Stimulated activated CD4-positive, alpha-beta T cell treated with anti-CD3 and anti-CD28 coated beads, TNF-alpha, amount 100 ng/mL, for 4 hours (primary cell): ENCODE measurements at places on chromosomes 11 and 22.

GRCh38 chr11:63214093-63214492 lies 29.3 kb downstream of the SLC22A25 start:
- DNase-seq: no peak

GRCh38 chr11:66561178-66561974 lies 7.0 kb downstream of the CTSF start:
- no peak for DNase-seq

GRCh38 chr11:66119348-66120133 lies 49.5 kb downstream of the PACS1 start:
- DNase-seq: no peak

- DNase-seq: no peak
These were observed 868.0 kb downstream of the METTL15 start for GRCh38 chr11:28976012-28976800.

DNA sequence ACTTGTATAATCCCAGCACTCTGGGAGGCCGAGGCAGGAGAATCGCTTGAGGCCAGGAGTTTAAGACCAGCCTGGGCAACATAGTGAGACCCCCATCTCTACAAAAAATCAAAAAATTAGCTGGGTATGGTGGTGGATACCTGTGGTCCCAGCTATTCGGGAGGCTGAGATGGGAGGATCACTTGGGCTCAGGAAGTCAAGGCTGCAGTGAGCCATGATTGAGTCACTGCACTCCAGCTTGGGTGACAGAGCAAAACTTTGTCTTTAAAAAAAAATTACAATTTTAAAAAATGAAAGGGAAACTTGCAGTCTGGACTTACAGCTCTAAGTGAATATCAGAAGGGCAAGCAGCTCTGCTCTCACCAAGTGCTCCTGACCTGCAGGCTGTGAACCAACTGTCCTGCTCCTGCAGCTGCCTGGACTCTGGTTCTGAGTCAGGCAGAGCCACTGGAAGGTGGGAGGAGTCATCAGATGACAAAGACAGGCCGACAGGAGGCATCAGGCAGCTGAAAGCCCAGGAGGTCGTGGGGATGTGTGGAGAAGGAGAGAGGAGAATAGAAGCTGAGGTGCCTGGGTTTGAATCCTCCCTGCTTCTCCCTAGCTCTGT lies 9.6 kb downstream of the SMTNL1 start:
- no peak for DNase-seq

DNA sequence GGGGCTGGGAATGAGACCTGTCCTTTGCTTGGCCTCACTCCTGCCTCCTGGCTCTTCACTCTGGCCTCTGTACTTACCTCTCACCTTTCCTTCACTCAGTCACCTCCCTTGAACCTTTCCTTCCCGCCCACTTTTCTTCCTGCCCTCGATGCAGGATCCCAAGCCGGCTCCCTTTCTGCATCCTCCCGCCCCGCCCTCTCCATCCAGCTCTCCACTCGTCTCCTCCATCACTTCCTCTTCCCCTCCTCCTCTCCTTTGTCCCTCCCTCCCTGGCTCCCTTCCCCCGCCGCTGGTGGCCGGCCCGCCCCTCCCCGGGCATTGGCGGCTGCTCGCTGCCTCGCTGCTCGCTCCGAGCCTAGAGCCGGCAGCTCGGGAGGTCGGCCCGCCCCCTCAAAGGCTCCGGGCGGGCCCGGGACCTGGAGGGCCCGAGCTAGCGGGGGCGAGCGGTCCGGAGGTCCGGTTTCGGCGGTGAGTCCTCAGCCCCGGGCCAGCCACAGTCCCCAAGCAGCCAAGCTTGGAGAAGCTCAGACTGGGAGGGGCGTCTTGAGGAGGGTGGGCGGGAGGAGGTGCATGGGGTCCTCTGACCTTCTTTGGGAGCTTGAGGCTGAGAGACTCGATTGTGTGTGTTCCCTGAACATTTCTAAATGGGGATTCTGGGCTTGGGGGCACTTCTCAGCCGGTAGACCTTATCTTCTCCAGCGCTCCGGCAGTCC lies 13.8 kb downstream of the PHLDB1 start:
- peak; percentile 9 for DNase-seq

GRCh38 chr11:70103256-70103975 lies 25.3 kb downstream of the ANO1 start:
- DNase-seq: no peak

- DNase-seq: no peak
These were observed 18.6 kb downstream of the GRAMD4 start for GRCh38 chr22:46638601-46639431.

- DNase-seq: no peak
These were observed 98.5 kb upstream of the RRM1 start for GRCh38 chr11:3995949-3996554.

DNA sequence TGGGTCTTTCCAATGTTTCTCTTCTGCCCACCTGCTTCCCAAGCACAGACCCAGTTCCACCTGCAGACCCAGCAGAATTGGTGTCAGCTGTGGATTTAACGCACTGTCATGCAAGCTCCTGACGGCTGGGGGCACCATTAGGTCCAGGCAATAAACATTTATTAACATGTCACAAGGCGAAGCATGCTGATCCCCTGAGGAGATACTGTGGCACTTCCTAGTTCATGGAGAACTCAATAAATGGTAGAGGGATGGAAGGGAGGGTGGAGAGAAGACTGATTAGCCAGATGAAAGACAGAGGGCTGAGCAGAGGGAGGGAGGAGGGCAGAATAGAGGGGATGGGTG lies 68.3 kb upstream of the TSPAN18 start:
- no peak for DNase-seq

DNA sequence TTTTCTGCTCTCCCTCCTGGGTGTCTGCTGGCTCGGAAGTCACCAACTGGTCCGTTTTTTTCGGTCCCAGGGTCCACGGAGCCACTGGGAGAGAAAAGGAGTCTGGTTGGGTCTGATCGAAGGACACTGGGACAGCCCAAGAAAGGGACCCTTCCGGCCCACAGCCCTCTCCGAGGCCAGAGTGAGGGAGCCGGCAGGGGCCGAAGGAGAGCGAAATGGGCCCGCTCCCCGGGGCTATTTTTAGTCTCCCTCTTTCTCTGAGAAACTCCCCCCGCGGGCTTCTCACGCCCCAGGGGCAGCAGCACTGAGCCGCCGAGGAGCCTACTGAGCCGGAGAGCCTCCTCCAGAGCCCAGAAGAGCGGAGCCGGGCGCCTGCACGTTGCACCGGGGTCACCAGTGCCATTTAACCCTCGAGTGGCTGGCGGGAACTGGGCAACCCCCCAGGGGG lies 1.9 kb downstream of the ESAM start:
- DNase-seq: no peak

DNA sequence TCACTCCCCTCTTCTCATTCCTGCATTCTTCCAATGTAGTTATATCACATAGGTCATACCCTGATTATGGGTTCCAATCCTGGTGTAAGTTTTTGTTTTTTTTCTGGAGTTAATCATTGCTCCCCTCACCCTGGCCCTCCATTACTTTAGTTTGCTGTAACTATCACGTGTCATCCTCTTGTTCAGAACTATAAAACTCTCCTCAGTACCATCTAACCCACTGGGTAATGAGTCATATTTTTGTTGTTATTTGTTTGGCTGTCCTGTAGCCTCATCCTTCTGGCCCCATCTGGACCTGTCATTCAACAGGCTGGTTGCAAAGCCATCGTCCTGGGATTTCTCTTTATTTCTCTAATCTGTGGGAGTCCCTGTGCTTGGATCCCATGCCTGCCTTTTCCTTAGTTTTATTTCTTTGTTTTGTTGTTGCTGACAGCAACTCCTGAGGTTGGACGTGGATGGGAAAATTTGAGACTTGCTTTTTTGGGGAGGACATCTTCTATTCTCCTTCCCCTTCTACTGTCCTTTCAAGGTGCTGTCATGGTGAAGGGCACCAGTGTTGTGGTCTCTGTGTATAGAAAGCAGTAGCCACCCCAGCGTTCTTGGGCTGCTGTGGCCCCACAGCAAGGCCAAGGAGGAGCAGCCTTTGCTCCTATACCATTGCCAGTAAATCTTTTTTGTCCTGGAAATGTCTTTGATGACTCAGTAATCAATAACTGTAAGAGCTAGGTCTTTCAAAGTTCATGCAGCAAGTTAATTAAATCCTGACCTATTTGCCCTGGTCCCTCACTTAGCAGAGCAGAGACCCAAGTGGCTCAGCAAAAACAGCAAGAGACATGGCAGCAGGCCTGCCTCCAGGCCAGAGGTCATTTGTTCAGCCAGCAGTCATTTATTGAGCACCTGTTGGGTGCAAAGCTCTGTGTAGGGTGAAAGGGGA lies 82.5 kb downstream of the C22orf31 start:
- DNase-seq: no peak

DNA sequence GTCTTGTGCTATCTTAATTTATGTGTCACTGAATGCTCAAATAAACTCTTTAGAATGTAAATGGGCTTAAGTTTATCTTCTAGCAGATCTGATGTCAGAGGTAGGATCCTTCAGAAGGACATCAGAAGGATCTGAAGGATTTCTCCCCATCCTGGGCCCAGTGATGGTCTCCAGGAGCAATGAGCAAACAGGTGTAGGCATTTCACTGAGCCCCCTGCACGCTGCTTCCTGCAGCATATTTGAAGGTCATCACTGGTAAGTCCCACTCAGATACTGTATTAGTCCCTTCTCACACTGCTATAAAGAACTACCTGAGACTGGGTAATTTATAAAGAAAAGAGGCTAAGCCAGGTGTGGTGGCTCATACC lies 4.5 kb downstream of the GSTP1 start:
- no peak for DNase-seq

DNA sequence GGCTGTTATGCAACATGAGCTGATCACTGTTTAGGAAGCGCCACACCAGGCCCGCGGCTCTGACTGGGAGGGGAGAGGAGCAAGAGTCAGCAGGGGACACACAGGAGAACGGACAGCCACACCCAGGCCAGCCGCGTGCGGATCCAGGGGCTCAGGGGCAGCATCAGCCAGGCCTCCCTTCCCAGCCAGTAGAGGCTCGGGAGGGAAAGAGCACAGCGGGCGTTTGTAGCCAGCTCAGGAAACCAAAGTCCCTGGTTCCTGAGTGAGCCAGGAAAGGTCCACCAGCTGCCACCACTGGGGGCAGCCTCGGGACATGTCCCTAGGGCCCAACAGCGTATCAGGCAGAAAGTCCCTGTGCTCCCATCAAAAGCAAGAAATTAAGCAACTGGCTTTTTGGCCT lies 71.8 kb upstream of the PITPNB start:
- DNase-seq: no peak

- no peak for DNase-seq
These were observed 29.4 kb upstream of the NAV2 start for GRCh38 chr11:19683141-19683805.

DNA sequence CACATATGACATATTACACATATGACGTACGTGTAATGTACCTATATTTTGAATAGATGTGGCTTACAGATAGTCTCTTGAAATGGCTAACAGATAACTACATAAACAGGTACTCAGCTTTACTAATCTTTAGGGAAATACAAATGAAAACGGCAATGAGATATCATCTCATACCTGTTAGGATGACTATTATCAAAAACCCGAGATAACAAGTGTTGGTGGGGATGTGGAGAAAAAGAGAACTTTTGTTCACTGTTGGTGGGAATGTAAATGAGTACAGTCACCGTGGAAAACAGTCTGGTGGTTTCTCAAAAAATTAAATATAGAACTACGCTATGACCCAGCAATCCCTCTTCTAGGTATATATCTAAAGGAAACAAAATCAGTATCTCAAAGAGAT lies 247.6 kb downstream of the ETS1 start:
- no peak for DNase-seq
